CD4-positive, alpha-beta T cell treated with Interleukin-4 for 1 hour (primary cell): ENCODE measurements at places on chromosomes 11 and 22.

DNA sequence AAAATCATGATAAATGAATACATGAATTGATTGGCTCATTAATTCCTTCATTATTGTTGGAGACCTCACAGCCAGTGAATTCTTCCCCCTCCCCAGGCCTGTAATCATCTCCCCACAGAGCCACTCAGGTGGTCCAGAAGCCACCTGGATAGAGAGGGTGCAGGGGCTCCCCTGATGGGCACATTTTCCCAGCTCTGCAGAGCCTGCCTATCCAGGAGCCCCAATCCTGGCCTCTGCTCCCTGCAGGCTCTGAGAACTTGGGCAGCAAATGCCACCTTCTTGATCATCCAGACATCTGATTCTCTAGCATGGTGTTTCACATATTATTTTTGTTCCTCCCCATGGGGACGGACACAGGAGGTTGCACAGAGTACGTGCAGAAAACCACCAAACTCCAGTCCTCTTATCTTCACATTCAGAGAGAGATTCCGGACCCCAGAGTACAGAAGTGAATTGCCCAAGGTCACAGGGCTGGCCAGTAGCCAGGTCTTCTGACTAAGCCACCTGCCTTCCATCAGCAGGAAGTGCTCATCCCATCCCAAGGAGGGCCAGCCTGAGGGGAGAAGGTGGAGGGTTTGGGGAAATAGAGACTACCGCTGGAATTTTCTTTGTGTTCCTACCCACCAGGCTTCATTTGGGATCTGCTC lies 348.0 kb downstream of the BUD13 start:
- DNase-seq = no peak

DNA sequence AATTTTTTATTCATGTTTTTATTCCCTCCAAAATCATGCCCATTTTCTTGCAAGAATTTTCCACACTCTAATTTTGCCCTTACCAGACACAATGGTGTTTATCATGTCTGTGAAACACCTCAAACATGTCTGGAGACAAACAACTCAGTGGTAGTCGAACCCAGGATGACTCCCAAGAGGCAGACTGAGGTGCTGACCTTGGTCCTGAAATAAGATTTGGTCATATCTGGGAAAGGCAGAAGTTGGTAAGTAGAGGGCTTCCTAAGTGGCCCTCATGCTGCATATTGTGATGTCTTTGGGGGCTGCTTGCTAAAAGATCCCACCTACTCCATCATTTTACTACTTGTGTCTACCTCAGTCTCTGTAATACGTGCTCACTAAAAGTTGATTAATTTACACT lies 369.4 kb upstream of the ISX start:
- no peak for DNase-seq

GRCh38 chr11:2072551-2073261 lies 66.5 kb downstream of the IGF2 start:
- no peak for DNase-seq

DNA sequence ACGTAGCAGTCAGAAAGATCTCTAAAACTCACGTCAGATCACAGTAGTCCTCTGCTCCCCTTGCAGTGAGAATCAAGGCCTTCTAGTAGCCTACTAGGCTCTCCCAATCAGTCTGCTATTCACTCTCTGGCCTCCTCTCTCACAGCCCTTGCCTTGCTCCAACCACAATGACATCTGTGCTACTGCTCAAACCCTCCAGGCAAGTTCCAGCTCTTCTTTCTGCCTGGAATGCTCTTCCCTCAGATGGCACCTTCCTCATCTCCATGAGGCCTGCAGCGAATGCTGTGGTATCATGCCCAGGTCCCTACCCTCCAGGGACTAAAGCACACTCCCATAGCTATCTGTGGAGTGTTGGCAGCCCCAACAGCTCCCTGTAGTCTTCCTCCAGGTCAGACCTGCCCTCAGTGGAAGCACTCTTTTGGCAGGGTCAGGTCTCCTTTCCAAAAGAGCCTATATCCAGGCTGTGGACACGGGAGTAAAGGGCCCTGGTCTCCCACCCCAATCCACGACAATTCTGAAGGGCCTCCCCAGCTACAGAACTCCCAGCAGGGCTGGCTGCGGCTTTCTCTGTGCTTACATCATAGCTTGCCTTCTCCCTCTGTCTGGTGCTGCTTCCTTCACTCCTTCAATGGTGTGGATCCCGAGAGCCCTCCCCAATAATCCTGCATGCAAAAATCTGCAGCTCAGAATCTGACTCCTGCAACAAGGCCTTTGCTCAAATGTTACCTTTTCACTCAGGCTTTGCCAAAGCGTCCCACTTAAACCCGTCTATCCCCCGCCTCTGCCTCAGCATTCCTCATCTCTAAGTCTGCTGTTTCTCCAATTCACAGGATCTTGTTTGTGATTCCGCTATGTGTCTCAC lies 8.9 kb downstream of the HIRA start:
- no peak for DNase-seq

GRCh38 chr11:101574886-101575285 lies 8.9 kb downstream of the TRPC6 start:
- DNase-seq = no peak

DNA sequence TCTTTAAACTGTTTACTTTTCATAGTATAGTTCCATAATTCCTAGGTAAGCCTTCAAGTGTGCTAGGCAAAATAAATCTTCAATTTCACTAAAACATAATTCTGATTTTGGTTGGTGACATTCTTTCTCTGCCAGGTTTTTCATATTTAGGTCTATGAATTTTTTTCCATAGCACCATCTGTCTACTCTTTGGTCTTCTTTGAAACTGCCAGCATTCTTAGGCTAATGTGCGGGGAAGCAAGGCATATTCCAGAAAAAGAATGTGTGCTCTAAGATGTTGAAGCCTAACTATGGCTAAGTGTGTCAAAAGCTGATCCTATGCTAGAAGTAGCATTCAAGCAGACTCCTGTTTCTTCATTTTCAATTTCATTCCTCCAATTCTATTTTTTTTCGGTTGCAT lies 213.9 kb upstream of the C11orf87 start:
- DNase-seq = no peak

GRCh38 chr11:45796461-45796861 lies 8.5 kb upstream of the SLC35C1 start:
- DNase-seq = no peak

GRCh38 chr11:100766764-100767163 lies 79.7 kb downstream of the ARHGAP42 start:
- no peak for DNase-seq

- no peak for DNase-seq
Observed at GRCh38 chr11:2798951-2799761, 86.4 kb downstream of the CDKN1C start.

DNA sequence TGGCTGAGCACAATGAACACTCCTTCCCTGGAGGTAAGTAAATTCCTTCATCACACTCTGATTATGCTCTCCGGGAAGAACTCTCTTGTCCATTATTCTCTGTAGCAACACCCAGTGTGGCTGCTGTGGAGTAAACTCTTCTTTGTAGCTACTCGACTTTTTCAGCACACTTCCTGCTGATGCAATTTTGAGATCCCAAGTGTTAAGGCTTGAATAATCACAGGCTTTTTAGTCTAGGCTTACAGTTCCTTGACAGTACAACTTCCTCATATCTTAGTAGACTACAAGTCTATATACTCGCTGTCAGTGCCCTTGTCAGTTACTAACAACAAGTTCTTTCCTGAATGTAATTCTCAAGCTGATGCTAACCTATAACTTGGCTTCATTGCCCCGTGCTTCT lies 301.8 kb upstream of the API5 start:
- DNase-seq = no peak

DNA sequence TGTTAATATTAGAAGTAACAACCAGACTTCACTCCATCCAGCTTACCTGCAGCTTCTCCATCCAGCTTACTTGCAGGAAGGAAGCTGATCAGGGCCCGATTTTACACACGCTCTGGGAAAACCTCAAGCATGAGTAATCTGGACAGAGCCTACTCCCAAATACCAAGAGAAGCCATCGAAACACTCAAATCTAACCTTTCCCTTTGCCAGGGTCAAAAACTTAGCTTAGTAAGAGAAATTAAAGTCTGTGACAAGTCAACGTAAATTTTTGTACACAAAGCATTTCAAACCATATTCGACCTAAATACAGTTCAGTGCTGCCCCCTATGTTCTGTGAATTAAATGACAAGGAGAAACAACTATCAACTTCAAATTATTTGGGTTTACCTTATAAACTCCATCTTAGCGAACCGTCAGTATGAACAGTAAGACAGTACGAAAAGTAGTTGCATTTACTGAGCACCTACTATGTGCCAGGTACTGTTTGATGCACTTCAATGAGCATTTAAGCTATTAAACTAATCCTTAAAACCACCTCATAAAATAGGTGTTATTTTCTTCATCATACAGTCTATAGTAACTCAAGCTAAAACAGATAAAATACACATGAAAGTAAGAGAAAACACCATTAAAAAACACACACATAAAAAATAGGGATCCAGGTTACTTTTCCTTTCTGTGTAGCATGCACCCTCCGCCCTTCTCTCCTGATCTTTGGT lies 36.9 kb downstream of the ARFGAP3 start:
- DNase-seq = no peak

- no peak for DNase-seq
Observed at GRCh38 chr11:121930004-121930965, 185.7 kb downstream of the BLID start.

- no peak for DNase-seq
Observed at GRCh38 chr11:47852053-47852452, 3.9 kb upstream of the NUP160 start.

- no peak for DNase-seq
Observed at GRCh38 chr11:114285599-114285998, 10.6 kb upstream of the NNMT start.

GRCh38 chr11:121105481-121106195 lies 4.6 kb downstream of the TECTA start:
- no peak for DNase-seq

DNA sequence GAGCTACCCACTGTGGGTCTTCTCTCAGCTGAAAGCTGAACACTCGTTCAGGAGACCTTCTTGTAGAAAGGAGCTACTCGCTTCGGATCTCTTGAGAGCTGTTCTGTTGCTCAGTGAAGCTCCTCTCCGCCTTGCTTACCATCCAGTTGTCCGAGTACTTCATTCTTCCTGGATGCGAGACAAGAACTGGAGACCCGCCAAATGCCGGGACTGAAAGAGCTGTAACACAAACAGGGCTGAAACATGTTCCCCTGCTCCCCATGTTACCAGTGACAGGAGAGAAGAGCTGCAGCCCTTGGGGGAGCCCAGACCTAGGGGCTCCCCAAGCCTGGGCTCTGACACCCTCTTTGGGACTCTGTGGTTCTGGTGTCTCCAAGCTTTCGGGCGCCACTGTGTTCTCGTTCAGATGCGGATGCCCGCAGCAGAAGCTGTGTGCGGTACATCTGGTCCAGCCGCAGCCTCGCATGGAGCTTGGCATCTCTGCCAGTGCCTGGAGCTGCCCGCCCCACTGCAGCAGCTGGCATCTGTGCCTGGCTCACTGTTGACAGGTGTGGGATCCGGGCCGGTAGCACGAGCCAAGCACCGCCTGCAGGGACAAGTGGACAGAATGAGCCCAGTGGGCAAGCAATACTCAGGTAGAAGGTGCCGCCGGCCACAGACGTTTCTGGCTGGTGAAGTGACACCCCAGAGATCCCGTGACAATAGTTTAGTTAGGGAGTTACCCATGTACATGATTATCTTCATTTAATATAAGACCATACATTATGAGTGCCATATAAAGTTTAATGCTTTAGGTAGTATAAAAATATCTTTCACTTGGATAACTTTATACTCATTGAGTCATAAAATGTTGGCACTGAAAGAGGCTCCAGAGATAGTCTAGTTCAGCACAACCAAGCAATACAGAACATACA lies 49.1 kb downstream of the EMSY start:
- no peak for DNase-seq

DNA sequence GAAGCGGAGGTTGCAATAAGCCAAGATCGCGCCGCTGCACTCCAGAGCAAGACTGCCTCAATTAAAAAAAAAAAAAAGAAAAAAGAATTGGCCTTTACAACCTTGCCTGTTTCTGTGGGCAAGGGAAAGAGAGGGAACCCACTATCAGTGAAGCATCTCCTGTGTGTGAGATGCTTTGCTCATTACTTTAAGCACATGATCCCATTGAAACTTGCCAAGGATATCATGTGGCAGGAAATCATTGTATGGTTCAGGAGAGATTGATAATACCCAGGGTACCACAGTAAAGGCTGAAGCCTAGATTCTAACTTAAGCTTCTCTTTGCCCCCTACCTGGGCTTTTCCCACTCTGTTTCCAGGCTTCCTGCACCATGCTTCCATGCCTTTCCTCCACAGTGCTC lies 3.6 kb downstream of the LDLRAD3 start:
- DNase-seq = no peak

- DNase-seq = no peak
Observed at GRCh38 chr11:1505480-1505879, 18.9 kb upstream of the MOB2 start.

GRCh38 chr11:66056501-66056900 lies 4.3 kb downstream of the SF3B2 start:
- DNase-seq = no peak

- no peak for DNase-seq
Observed at GRCh38 chr22:22839570-22840314, 47.9 kb upstream of the IGLL5 start.

DNA sequence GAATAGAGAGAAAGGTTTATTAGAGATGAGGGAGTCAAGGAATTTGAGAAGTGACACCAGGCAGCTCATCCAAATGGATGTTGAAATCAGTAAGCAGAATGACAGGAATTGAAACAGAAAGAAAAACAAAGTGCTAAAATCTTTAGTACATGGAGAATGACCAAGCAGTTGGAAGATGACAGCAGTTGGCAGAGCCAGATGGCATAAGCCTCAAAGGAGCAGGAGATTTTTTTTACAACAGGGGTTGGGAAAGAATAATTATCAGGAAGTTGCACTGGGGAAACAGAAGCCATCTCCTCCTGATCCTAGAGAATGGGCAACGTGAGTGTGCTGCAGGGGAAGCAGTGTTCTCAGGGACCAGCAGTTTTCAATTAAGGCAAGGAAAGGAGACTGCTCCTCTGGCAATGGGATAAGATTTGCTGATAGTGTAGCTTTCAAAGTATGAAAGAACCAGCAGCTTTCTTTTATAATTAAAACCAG lies 28.9 kb downstream of the RAB39A start:
- no peak for DNase-seq

DNA sequence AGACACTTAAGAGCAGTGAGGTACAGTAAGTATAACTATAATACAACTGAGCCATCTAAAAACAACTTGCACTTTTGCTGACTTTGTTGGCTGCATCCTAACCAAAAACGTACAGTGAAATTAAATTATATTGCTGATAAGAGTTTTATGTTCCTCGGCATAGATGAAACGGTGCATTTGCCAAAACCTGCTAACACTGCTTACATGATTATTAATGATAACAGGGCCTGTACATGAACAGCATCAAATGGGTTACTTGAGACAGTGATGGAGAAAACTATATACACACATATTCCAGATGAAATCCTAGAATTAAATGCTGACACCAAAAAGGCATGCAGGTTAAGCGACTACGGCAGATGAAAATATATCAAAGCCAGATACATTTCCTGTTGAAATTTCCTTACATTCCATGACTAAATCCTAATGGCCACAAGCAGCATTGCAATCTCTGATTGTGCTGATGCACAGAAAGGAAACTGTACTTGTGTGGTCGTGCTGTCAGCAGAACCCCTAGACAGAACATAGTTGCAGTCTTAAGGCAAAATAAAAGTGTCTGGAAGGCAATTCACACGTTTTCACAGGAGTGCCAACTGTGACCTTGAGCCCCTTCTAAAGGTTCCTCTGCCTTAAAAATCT lies 143.9 kb downstream of the CADM1 start:
- DNase-seq = no peak

- DNase-seq = no peak
Observed at GRCh38 chr11:111557425-111558111, 17.0 kb downstream of the LAYN start.
